ENCODE measurements at places on chromosomes 3 and 15.
A peak's percentile ranks its signal among the peaks of the same experiment; 100 is the strongest.

GRCh38 chr3:74590620-74591262 lies 23.7 kb downstream of the CNTN3 start:
- DNase-seq = no peak

- DNase-seq = no peak
Observed at GRCh38 chr3:38207254-38208003, 42.1 kb downstream of the OXSR1 start.

GRCh38 chr3:133460809-133461208 lies 61.0 kb downstream of the BFSP2 start:
- DNase-seq = no peak

GRCh38 chr15:74044267-74045110 lies 37.9 kb downstream of the GOLGA6A start:
- no peak for DNase-seq

GRCh38 chr3:105387122-105387751 lies 20.5 kb downstream of the ALCAM start:
- no peak for DNase-seq

- DNase-seq = no peak
Observed at GRCh38 chr3:184291738-184292445, 7.1 kb upstream of the PSMD2 start.

GRCh38 chr3:2850701-2851100 lies 259.5 kb downstream of the IL5RA start:
- DNase-seq = no peak

DNA sequence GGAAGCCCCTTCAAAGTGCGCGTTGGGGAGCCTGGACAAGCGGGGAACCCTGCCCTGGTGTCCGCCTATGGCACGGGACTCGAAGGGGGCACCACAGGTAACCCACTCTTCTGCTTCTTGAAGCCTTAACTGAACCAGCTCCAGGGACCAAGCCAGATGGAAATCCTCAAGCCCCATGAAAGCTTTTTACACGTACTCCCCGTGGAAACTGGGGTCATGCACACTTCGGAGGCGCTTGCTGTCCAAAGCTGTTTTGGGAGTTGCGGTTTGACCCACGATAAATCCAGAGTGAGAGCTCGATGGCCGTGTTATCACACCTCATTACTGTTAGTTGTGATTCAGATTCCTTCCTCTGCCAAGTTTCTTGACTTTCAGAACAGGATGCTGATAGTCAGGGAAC lies 47.5 kb downstream of the DNASE1L3 start:
- no peak for DNase-seq

- DNase-seq = no peak
Observed at GRCh38 chr3:26713091-26713490, 90.5 kb downstream of the LRRC3B start.

GRCh38 chr15:69576948-69577351 lies 124.3 kb downstream of the RPLP1 start:
- DNase-seq = peak; percentile 27

GRCh38 chr3:187777331-187777941 lies 32.2 kb upstream of the BCL6 start:
- no peak for DNase-seq

GRCh38 chr15:49037546-49037940 lies 8.7 kb downstream of the SECISBP2L start:
- no peak for DNase-seq

DNA sequence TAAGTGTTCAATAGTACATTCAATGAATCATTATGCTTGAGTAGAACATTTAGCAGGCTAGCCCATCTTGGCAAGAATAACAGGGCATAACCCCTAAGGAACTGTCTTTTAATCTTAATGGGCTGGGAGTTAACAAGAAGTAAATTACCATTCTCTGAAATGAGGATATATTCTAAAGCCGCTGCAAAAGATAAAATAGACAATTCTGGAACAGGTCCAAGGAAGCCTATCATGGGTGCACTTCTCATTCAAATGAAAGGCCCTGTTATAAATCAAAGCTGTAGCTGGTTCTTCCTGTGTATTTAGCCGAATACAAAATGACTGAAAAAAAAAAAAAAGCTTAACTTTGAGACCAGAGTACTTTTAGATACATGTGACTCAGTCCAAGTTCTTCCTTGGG lies 15.6 kb downstream of the MTHFS start:
- DNase-seq = peak; percentile 33

DNA sequence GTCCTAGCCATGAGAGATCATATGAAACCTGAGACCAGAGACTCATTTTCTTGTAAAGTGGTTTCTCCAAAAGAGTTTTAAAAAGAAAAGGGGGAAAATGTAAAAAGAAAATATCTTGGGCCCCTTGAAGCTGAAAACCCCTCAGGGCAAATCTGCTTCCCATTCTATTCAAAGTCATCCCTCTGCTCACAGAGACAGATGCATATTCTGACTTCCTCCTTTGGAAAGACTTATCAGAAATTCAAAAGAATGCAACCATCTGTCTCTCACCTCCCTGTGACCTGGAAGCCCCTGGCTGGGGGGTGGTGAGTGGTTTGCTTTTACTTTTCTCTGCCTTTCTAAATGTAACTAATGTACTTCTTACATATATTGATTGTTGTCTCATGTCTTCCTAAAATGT lies 1154.8 kb downstream of the NSUN3 start:
- DNase-seq = no peak

DNA sequence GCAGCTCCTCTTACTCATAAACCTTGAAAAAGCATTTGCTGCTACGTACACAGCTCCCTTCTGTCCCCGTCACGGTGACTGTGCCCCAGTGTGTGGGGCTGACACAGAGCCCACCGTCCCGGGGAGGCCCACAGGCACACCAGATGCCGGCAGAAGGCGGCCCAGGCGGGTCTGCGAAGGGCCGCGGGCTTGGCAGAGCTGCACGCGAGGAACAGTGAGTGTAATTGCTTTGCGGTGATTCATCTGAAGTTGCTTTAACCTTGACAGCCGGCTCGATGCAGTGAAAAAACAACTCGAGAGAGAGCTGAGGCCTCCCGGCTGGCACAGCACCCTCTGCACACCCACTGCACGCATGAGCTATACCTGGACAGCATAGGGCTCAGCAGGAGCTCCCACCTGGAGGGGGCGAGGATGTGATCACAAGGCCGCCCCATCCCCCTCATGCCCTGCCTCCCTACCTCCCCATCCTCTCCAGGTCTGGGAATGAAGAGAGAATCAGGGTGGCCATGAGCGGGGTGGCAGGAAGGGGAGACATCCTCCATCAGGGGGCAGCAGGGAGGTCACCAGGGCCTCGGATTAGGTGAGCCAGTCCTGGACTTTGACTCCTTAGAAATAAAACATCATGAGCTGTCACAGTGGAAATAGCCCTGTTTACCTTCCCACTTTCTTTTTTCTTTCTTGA lies 172.7 kb downstream of the MEGF11 start:
- no peak for DNase-seq

DNA sequence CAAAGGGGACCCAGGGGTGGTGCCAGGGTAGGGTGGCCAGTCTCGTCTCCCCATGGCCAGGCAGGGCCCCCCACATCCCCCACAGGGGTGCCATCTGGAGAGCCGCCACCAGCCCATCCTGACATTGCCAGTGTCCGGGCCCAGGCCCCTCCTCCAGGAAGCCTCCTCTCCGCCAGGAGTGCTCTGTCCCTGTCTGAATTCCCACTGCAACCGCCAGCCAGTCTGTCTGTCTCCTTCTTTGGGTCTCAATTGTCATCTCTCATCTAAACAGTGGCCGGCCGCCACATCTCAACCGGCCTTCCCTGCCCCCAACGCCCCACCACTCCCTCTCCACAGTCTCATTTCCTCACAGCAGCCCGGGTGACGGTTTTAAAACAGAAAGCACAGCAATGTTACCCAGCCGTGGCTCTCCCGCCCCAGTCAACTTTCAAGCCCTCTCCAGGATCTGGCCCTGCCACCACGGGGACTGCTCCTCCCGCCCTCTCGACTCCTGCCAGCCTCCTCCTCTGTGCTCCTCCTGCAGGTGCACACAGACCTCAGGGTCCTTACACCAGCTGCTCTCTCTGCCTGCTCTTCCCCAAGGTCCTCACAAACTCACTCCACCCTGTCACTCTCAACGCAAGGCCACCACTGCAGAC lies 57.0 kb downstream of the IQSEC1 start:
- peak; percentile 58 for DNase-seq

- no peak for DNase-seq
Observed at GRCh38 chr15:96242761-96243160, 87.7 kb upstream of the NR2F2 start.

- DNase-seq = no peak
Observed at GRCh38 chr3:73409138-73409763, 215.5 kb downstream of the PDZRN3 start.

DNA sequence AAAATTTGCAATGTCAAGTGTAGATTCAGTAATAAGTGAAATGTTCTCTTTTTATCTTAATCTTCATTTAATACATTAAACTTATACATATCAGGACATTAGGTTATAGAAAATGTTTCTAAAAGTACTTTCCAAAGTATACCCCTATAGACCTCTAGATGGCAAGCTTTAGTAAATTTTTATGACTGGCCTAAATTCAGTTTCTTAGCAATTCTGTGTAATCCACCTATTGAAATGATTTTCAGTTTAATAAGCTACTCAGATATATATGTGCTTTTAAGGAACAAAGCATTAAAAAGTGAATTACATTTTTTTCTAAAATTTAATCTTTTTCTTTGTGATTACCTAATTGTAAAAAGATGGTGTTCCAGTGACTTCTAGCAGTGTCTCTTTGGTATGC lies 342.2 kb downstream of the GBE1 start:
- no peak for DNase-seq

GRCh38 chr3:190336516-190337189 lies 14.4 kb upstream of the CLDN1 start:
- DNase-seq = no peak

- DNase-seq = no peak
Observed at GRCh38 chr3:165395188-165395587, 199.0 kb upstream of the SLITRK3 start.

GRCh38 chr3:106534206-106534605 lies 665.4 kb upstream of the CBLB start:
- no peak for DNase-seq

DNA sequence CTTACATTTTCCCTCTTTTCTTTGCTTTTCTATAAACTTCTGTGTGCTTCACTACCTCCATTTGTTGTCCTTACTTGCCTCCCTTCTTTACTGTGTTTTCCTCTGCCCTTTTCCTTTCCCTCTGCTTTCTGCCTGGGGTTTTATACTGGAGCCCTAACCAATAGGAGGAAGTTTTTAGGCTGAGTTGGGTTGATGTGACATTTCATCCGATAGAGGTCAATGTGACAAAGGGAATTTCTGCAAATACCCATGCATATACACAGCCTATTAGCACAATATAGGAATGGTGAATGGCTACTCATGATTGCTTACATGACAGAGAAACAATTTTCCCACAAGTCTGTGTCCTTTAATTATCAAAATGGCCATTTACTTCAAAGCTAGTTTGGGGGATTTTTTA lies 153.0 kb upstream of the ARPP21 start:
- DNase-seq = no peak

DNA sequence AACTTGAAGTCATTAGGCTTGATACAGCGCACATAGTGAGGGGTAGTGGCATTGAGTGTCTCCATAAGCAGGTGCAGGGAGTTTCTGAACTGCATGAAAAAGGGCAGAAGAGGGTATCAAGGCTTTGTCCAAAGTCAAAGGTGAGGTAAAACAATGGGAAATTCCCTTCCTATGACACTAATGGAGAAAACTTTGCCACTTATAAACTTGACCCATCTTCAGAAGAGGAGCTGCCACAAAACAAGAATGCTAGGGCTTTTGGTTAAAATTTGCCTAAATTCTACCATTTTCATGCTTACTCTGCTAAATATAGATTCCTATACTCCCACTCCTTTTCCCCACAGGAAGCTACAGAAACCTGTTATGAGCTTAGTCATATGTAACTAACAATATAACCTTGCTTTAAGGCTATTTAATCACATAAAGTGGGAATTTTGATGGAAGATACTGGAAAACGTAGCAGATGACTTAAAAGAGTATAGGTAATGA lies 87.5 kb upstream of the MYO5C start:
- DNase-seq = no peak

- no peak for DNase-seq
Observed at GRCh38 chr3:94314218-94314883, 251.5 kb downstream of the NSUN3 start.

DNA sequence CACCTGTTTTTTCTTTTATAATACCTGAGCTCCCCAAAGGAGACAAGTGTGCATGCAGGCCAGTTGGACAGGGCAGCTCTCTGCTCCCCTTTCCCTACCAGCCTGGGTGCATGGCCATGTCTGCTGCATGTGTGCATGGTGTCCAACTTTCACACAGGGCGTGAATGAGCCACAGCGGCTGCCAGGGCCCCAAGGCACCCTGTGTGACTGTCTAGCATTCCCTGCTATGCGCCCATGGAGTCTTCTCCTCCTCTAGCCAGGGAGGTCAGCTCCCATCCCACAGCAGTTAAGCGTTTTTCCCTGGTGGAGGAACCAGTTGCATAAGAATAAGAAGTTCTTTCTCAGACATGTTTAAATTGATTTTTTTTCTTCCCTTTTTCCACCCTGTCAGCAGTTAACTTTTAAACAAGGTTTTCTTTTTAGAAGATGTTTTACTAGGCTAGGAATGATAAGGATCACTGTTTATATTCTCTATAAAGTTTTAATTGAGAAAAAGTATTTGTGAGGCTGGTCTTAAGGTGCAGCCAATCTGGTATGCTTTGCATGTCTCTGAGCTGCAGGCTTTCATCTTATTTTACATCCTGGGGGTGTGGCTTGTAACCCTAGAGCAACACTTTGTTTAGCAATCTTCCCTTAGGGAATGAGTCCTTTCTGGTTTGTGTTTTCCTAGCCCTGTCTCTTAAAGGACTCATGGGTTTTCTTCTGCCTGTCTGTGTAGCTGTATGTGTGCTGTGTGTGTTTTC lies 20.5 kb upstream of the OR5H1 start:
- no peak for DNase-seq

- no peak for DNase-seq
Observed at GRCh38 chr15:70234256-70234905, 136.7 kb upstream of the TLE3 start.

DNA sequence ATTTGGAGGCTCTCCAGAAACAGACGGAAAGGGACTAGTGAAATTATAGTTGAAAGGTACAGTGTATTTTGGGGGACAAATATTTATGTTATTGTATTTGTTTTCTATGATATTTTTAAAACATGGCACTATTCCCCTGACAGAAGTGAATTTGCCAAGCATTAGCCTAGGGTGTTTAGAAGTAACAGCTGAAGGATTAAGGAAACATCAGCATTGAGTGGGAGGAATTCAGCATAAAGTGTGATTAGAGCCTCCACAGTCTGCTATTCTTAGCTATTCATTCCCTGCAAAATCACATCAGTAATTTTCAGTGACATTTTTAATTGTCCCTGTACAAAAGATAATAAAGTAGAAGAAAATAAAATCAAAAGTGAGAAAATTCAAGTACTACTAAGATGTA lies 231.4 kb downstream of the ROBO2 start:
- no peak for DNase-seq

DNA sequence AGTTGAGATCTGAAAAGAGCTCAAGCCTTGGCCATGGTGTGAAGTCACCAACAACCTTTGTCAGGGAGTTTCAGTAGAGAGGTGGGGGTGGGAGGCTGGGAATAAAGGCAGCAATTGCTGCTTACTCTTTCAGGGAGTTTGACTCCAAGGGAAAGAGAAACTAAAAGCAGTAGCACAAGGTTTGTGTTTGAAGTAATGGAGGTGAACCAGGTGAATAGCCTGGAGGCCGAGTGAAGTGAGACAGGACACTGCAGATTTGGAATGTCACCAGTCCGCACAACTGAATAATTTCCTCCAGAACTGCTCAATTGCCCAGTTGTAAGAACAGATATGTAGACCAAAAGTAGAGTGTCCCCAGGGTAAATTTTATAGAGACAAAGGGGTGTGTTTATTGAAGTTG lies 44.1 kb downstream of the CD86 start:
- no peak for DNase-seq

Data from hematopoietic multipotent progenitor cell treated with erythropoietin and hydrocortisone succinate and interleukin-3 and kit ligand, for 15 days (in vitro differentiated cells).